Right lobe of liver (tissue), 6 donors: ENCODE measurements at places on chromosomes 13 and 19.

- DNase-seq: no peak
Measured at GRCh38 chr19:35410487-35410886, 37.6 kb upstream of the FFAR2 start.

DNA sequence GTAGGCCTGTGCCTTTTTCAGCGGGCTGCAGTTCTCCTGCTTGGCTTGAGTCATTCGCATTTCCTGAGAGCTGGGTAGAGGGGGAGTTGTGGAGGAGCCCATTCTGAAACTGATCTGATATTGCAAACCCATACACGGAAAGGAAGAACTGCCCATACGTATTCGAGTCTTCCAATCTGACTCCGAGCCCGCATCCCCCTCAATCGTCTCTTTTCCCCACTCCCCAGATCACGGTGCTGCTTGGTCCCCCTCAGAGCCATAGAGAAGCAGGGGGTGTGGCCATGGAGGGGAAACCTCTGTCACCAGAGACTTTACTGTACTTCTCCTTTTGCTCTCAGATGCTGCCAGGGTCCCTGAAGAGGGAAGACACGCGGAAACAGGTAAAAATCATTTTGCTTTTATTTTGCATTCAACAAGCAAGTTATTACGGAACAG is at the start of gene CD22:
TSS of gene CD22 (plus strand) at position 337 of the 435 bp plus-strand sequence. CDS start 2,854 bp downstream, outside the sequence.
- no peak for DNase-seq

DNA sequence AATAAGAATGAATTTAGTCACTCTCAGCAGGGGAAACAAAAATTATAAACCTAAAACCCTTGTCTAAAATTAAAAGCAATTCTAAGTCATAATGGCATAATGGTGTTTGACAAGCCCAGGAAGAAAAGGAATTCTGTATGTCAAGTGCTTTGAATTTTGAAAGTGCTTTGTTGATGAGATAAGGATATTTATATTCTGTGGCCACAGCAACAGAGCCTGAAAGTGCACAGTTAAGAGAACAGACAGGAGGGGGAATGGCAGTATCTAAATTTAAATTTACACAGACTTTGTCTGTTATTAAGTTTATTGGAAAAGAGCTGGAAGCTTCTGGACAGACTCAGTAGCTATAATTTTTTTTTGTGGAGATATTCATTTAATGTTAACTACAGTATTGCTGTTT is 69.8 kb downstream of the OLFM4 start:
- no peak for DNase-seq

DNA sequence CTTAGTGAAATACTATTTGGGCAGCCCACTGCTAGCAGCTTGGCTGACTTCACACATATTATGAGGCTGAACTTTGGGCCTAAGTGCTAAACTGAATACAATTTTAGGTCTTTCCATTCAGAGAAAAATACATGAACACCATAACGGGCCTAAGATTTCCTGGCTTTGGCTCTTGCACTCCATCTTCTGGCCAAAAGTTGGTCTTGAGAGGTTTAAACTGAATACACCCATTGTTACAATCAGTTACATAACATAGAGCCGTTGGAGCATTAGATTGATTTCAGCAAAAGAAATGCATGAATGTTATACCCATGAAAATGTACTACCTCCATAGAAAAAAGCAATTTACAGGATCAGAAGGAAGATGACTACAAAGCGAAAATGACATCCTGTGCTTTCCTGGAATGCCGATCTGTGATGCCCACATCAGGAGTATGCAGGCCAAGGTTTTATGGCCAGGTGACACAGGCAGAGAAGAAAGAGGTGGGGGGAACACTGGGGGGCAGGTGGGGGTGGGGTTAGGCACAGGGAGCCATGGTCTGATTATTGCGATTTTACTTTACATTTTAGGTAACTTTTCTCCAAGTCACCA is 11.1 kb upstream of the SHISA2 start:
- DNase-seq: no peak

- DNase-seq: no peak
Measured at GRCh38 chr19:2173767-2174577, 10.2 kb downstream of the DOT1L start.
